ENCODE measurements at places on chromosomes 1 and 21.

DNA sequence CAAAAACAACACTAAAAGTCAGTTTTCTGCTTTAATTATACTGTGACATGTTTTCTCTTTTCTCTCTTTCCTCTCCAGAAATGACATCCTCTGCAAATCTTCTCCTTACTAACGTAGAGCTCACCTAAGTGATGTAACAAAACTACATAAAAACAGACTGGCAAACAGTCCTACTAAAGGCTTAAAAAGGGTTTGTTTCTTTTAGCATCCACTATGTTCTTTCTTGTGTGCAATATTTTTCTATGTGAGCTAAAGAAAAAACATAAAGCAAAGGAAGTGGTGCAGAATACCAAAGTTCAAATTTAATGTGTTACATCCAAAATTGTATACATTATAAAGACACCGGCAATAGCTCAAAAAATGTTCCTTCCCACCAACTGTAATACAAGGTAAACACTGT, 14.5 kb downstream of the USP24 start:
- DNase-seq = no peak

- no peak for DNase-seq
These were observed 88.3 kb upstream of the NGF start for GRCh38 chr1:115426231-115426771.

GRCh38 chr1:106113851-106114250, 942.6 kb upstream of the PRMT6 start:
- no peak for DNase-seq

- no peak for DNase-seq
These were observed 487.8 kb downstream of the PCP4 start for GRCh38 chr21:40355076-40355475.

- no peak for DNase-seq
These were observed 375.3 kb upstream of the C1orf87 start for GRCh38 chr1:60448850-60449249.

DNA sequence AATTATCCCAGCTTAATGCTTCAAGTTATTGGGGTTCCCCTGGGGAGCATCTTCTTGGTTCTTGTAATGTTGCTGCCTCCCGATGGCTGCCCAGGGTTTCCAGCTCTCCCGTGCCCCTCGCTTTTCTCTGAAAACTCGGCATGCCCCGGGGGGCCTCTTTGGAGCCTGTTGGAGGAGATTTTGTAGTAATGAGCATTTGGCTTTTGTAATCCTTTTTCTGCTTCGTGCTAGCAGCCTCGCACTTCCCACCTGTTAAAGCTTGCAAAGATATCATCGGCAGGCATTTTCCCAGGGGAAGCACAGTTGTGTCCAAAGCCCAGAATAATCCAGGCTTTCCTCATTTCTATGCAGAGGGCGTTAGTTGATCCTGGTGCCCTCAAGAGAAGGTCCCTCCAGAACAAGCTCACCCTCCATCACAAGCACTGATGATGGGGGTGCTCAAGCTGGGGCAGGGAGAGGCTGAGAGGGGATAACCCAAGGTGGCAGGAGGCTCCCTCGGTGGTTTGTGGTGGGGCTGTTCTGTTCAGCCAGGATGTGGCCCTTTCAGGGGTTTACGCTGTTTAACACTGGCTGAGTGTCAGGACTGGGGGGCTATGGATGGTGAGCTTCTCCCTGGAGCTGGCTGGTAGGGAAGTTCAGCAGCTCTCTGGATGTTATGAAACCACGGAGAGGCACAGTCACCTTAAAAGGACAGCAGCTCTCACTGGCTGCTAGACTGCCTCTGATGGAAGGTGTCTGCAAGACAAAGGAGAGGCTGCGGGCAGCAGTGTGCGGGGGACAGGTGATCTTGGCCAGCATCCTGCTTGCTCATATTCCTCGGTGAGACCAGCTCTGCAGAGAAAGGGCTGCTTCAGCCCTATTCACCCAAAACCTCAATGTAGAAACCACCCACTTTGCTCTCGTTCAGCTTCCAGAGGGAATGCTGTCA, 477.1 kb upstream of the VAMP3 start:
- no peak for DNase-seq

- DNase-seq = no peak
These were observed 91.4 kb downstream of the PDE9A start for GRCh38 chr21:42744520-42745445.

GRCh38 chr21:27513825-27514224, 546.9 kb upstream of the ADAMTS5 start:
- DNase-seq = no peak

DNA sequence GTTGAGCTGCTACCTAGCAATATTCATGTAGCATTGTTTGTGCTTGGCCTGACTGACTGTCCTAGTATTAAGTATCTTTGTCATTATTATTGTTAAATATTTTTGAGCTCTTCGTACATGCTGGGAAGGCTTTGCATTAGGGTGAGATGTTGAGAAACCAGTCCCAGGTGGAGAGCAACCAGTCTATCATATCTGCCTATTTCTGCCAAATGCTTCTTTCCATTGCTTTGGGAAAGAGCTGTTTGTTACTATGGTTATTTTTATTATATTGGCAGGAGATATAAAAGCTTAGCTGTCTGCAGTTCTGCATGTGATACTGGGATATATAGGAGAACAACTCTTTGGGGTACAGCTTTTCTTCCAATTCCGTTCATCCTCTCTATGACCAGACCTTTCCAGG, 85.1 kb downstream of the CLDN17 start:
- DNase-seq = no peak

DNA sequence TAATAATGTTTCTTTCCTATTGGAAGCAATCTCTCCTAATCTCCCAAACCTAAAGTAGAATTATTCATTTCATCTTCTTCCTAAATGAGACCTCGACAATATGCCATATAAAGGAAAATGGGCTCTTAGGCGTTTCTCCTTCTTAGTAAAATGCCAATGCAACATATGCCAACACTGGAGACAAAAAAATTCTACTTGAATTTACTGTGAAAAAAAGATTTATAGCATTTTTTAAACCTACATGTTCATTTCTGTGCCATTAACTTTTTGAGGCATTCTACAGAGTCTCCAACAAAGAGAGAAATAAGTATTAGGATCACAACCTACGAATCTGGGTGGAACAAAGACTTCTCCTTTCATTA, 1.3 kb downstream of the WDR47 start:
- peak; percentile 29 for DNase-seq

DNA sequence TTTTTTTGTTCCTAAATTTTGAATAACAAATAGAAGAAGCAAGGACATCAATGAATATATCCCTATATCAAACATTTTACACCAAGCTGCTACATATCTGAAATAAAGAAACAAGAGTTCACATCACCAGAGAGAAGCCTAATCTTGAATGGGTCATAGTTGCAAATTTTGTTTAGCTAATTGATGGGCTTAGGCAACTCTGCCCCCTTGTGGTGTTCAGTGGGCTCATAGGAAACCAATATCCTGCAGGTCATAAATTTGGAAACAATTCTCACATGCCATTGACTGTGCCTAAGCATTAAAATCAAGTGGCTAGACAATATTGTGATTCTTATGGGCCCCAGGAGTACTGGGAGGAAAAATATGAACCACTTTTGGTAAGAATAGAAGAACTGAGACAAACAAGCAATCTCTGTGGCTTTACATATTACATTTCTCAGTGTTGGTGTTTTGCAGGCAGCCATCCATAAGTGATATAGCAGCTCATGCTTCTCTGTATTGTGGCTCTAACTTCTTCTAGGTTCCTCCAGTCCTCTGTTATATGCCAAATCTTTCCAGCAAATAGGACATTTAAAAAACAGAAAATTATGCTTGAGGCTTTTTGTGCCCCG, 1262.8 kb upstream of the PRMT6 start:
- DNase-seq = peak; percentile 19

DNA sequence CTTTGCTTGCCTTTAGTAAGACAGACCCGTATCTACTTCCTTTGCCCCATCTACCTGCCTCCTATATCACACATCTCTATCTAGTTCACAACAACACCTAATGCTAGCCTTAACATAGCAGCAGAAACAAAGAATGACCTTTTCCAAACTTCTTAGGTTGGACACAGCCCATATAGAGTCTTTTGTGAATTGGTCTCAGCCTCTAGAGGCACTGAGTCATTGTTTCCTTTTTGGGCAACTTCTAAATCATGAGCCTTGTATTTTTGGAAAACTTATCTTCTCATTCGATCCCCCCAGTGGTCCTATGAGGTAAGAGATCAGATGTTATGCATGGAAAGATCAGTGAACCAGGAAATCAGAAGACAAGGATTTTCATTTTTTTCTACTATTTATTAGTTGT, 679.4 kb upstream of the USP24 start:
- DNase-seq = no peak

- peak; percentile 68 for DNase-seq
These were observed 89.8 kb downstream of the TMEM200B start for GRCh38 chr1:29033829-29034466.
